WTC11 (cell line): ENCODE measurements at places on chromosomes 4 and X.

GRCh38 chrX:101550751-101551379 lies 518 bp downstream of the ARMCX1 start:
- peak; percentile 55 for DNase-seq

GRCh38 chr4:81666491-81666890 lies 194.8 kb upstream of the RASGEF1B start:
- DNase-seq = no peak

DNA sequence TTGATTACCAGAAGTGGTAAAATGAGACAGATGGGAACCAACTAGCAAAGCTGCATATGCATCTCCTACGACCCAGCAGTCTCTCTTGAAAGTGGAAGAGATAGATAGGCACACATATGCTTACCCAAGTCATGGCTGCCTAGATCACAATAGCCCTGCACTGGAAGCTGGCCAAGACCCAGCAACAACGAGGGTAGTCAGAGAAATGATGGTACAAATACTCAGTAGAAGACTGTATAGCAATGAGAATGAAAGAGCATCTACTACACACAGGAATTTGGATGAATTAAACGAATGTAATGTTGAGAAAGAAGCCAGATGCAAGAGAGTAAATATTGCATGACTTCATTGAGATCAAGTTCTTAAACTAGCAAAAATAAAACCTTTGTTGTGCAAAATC lies 100.3 kb upstream of the FAT1 start:
- DNase-seq = no peak

- no peak for DNase-seq
Measured at GRCh38 chrX:38435130-38435529, 82.7 kb downstream of the OTC start.

DNA sequence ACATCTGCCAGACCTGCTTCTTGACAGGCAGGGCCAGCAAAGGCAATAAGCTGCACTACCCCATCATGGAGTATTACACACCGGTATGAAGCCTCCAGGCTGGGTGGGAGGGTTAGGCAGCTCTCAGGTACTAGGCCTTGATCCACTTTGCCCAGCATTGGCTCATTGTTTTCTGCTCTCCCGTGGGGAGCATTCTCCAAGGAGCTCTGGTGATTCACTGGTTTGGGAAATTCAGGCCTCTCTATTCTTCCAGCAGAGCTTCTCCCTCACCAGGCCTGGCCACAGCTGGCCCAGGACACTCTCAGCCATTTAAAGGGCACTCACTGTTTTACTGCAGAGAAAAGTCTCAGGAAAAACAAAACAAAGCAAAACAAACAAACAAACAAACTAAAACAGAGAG lies 33.0 kb downstream of the DRP2 start:
- DNase-seq = no peak
